ENCODE measurements at places on chromosomes 5 and 9.

DNA sequence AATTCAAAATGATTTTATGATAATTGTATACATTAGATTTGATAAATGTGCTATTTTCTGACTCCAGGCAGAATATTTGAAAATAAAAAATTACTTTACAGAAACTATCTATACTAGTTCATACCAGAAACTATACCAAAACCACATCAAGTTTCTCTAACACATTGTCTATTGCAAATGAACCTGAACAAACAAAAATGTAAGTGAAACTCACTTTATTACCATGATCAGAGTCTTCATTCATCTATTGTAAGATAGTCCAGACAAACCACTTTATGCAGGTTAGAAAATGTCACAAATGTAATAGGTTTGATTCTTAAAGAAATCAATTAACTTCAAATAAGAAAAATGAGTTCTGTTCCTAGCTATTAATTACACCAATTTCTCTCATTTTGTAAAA lies 99.4 kb downstream of the OXCT1 start:
- no peak for DNase-seq

GRCh38 chr5:67206929-67207328 lies 10.3 kb upstream of the CD180 start:
- DNase-seq = peak; percentile 69

DNA sequence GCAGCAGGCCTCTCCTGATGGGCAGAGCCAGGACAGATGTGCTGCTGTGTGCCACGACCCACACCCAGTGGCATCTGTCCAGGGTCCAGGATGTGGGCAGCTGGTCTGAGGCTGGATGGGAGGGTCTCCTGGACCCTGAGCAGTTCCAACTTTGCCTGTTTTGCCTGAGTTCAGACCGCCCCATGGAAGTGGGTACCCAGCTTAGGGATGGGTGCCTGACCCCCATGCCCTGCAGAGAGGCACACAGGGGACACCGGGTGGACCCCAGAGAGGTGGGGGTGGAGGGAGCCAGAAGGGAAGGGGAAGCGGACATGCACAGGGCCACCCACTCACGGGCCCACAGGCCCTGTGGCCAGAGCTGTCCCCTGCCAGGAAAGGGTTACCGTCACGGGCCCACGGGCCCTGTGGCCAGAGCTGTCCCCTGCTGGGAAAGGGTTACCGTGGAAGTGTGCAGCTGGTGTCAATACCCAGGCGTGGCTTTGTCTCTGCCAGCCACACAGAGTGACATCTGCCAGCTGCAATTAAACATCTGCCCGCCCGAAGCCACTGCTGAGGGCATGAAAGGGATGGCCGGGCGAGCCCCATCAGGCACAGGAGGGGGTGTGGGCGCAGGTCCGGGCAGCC lies 50.0 kb downstream of the NACC2 start:
- DNase-seq = no peak

- DNase-seq = no peak
Measured at GRCh38 chr9:20649381-20649780, 27.1 kb upstream of the MLLT3 start.
